ENCODE measurements at places on chromosomes 12 and 14. TPM values are rescaled to one million over a fixed set of nuclear protein-coding genes. Genes with fewer than 3 reads are reported as not detected.

The PLEKHG7 gene
- not detected for total RNA-seq

The IGF1 gene
- total RNA-seq: 5.5 TPM

The ADAM20 gene
- 2.5 TPM for total RNA-seq

The HOXC6 gene
- not detected for total RNA-seq

The DAO gene
- not detected for total RNA-seq

The MMP19 gene
- not detected for total RNA-seq

The AVPR1A gene
- total RNA-seq: 7.6 TPM

The IRAK3 gene
- 5.5 TPM for total RNA-seq

The LGR5 gene
- not detected for total RNA-seq

Measured in occipital lobe (tissue), 3 donors.